Renal pelvis (tissue), 12 donors: ENCODE measurements at places on chromosomes 3 and 15. TPM values are rescaled to one million over a fixed set of nuclear protein-coding genes. Genes with fewer than 3 reads are reported as not detected.

- no peak for DNase-seq
Observed at GRCh38 chr3:149751551-149751950, 738 bp downstream of the COMMD2 start.

DNA sequence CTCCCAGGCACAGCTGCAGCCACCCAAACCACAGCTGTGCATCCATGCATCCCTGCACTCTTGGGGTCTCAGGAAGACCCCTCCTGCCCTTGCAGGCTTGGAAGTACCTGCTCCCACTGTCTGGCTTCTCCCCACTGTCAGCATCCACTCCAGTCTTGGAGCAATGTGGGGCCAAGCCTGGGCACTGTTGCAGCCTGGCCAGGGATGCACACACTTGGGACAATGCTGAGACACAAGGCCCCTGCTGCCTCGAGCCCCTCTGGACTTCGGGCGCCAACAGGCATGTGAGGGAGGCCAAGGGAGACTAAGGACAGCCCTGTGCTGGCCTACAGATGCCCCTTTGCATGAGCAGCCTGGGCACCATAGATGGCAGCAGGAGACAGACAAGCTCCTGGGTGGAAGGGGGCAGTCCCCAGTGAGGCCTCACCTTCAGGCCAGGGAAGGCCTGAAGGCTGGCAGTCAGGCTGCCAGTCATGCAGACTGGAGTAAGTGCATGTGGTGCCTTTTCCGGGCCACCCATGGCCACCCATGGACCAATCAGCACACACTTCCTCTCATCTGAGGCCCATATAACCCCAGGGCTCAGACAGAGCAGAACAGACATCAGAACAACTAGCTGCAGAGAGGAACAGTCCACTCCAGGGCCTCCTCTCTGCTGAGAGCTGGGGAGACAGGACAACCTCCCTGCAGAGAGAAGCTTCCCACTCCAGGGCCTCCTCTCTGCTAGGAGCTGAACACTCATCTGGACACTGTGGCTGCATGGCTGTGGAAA, 219.0 kb downstream of the VGLL3 start:
- no peak for DNase-seq

DNA sequence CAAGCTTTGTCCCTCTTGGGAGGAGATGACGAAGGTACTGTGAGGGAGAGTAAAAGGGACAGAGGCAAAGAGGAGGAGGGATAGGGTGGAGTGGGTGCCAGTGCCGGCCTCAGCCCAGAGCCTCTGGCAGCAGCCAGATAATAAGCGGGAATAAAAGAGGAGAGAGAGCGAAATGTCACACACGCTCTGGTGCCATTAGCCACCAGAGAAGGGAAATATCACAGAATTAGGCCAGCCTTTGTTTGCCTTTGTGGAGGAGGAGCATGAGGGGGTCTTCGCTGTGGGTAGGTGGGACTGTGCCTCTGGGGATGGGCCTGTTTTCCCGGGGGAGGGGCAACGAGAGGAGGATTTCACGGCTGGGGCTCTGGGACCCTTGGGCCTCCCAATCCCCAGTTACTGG, 67.8 kb downstream of the LINGO1 start:
- DNase-seq, result no peak

Gene CD86
- polyA plus RNA-seq, result 1.3 TPM

Gene TUBGCP5
- polyA plus RNA-seq, result 20.0 TPM
